ENCODE measurements at places on chromosomes 6 and 20. TPM values are rescaled to one million over a fixed set of nuclear protein-coding genes. Genes with fewer than 3 reads are reported as not detected.

The PTCRA gene
- total RNA-seq: not detected

The OLIG3 gene
- total RNA-seq: 0.94 TPM

The EFHC1 gene
- total RNA-seq: 2.1 TPM

The CNKSR3 gene
- total RNA-seq: not detected

The VNN1 gene
- not detected for total RNA-seq

The MOG gene
- not detected for total RNA-seq

The RHAG gene
- not detected for total RNA-seq

The STMND1 gene
- not detected for total RNA-seq

The CCDC170 gene
- total RNA-seq: not detected

DNA sequence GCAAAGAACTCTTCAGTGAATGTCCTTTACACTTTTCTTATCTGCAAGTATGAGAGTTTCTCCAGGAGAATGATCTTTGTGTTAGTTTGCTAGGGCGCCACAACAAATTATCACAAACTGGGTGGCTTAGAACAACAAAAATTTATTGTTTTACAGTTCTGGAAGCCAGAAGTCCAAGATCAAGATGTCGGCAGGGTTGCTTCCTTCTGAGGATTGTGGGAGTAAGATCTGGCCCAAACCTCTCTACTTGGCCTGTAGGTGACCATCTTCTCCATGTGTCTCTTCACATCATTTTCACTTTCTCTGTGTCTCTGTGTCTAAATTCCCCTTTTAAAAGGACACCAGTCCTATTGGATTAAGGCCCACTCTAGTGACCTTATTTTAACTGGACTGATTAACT is 103.0 kb downstream of the ADTRP start:
- H3K4me3 ChIP-seq: no peak overlapping the region
- no peak overlapping the region for H3K27ac ChIP-seq
- H3K27me3 ChIP-seq: peaks cover 34% of the 10 kb centered on the region
- no peaks in the 10 kb centered on the region for H3K36me3 ChIP-seq
- no peak for DNase-seq

- no peak overlapping the region for H3K27ac ChIP-seq
- no peak for DNase-seq
- H3K4me1 ChIP-seq: peaks cover 10% of the 10 kb centered on the region
- no peaks in the 10 kb centered on the region for H3K36me3 ChIP-seq
Observed at GRCh38 chr6:35047265-35048011, 93.7 kb downstream of the TCP11 start.

DNA sequence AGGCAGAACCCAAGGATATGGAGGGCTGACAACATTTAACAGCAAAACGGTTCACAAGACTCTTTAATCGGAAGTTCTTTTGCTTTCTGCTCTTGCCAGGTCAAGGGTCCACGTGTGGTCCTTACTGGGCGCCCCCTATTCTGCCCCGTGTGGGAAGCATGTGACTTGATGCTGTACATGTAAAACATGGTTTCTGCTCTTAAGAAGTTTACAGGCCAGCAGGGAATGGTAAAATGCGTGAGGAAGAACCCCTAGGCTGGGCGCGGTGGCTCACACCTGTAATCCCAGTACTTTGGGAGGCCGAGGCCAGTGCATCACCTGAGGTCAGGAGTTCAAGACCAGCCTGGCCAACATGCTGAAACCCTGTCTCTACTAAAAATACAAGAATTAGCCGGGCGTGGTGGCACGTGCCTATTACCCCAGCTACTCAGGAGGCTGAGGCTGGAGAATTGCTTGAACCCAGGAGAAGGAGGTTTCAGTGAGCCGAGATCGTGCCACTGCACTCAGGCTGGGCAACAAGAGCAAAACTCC is 19.3 kb downstream of the ZNF217 start:
- no peak overlapping the region for H3K4me3 ChIP-seq
- DNase-seq: no peak
- no peaks in the 10 kb centered on the region for H3K27me3 ChIP-seq
- H3K27ac ChIP-seq: no peak overlapping the region
- H3K4me1 ChIP-seq: peaks cover 87% of the 10 kb centered on the region

DNA sequence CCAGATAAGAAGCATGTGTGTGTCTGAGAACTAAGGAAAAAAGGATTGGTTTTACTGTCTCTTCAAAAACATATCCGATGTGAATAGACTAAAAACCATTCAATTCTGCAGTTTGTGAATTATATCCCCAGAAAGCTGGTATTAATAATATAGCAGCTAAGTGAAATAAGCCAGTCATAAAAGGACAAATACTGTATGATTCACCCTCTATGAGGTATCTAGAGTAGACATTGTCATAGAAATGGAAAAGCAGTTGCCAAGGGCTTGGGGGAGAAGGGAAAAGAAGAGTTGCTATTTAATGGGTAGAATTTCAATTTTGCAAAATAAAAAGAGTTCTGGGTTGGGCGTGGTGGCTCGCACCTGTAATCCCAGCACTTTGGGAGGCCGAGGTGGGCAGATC is 137.5 kb downstream of the ATXN1 start:
- H3K4me3 ChIP-seq: no peak overlapping the region
- H3K4me1 ChIP-seq: peaks cover 49% of the 10 kb centered on the region

GRCh38 chr20:3092611-3093379 is 8.3 kb upstream of the AVP start:
- H3K4me3 ChIP-seq: peak overlapping the region; percentile 65
- DNase-seq: peak; percentile 50
- no peaks in the 10 kb centered on the region for H3K36me3 ChIP-seq
- H3K27me3 ChIP-seq: peaks cover 57% of the 10 kb centered on the region
- no peak overlapping the region for H3K27ac ChIP-seq
- peaks cover 13% of the 10 kb centered on the region for H3K4me1 ChIP-seq

DNA sequence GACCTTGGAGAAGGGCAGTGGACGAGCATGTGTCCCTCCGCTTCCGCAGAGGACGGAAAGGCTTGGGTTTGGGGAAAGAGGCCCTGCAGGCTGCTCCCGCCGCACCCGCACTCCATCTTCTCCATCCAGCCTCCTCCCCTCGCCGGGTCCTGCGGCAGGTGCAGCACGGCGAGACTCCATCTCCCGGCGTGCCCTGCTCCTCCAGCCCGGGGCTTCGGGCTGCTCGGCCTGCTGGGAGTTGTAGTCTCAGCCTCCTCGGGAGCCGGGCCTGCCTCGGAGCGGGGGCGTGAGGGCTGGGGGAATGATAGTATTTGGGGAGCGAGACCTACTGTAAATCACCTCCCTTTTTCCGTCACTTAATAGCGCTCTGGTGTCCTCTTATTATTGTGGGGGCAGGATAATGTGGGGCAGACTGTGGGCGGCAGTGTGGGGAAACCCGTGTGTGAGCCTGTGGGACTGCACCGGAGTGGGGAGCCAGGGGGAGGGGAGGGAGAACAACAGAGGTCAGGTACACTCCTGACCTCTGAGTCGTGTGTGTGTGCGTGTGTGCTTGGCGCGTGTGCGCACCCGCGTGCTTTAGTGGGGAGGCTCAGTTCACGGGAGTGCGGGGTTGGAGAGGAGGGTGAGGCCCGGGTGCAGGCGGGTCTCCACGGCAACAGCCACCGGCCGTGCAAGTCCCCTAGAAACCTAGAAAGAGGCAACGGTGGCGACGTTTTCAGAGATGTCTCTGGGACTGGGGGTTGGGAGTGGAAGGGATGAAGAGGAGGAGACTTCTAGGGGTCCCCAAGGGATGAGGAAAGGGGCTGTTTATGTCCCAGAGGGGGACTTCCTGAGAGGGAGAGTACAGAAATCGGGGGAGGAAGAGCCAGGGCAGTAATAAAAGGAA is 4.1 kb downstream of the TTBK1 start:
- DNase-seq: peak; percentile 91
- H3K27me3 ChIP-seq: peaks cover 20% of the 10 kb centered on the region
- H3K36me3 ChIP-seq: no peaks in the 10 kb centered on the region
- peak overlapping the region; percentile 66 for H3K27ac ChIP-seq
- H3K4me3 ChIP-seq: peak overlapping the region; percentile 74

DNA sequence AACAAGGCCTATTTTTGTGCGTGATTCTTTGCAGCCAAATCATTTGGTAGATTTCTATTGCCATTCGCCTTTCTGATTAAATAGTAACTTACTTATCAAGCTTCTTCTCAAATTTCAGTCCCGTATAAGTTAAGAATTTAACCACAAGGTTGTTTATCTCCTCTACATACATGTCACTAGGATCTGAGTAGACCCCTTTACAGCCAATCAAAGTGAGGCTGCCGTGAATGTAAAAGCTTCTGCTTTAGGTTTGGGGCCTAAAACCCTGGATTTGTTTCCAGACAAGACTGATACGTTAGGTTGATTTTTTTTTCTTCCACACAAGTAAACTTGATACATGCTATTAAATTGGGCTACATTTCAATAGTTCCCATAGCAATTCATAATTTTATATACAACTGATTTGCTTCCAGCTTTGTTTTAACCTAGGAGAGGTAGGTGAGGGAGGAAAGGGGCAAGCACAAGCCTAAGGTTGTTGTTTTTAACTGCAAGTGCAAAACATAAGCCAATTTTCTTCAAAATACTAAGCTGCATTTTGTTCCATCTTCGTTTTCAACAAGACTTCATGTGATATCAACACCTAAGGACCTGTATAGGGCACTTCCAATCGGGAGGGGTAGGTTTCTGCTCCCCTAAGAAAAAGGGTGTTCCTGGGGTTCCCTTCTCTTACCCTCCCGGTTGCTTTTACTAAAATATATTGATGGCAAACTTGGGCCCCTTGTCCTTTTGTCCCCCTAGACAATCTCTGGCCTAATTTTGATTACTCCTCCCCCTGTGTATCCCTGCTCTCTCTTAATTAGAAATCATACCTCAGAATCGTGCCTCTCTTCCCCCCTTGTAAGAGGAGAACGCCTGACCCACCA is 1.7 kb downstream of the RANBP9 start:
- peak overlapping the region; percentile 87 for H3K4me3 ChIP-seq
- no peak for DNase-seq
- H3K27me3 ChIP-seq: no peaks in the 10 kb centered on the region
- peaks cover 21% of the 10 kb centered on the region for H3K36me3 ChIP-seq
- peak overlapping the region; percentile 86 for H3K27ac ChIP-seq
- H3K4me1 ChIP-seq: peaks cover 41% of the 10 kb centered on the region

DNA sequence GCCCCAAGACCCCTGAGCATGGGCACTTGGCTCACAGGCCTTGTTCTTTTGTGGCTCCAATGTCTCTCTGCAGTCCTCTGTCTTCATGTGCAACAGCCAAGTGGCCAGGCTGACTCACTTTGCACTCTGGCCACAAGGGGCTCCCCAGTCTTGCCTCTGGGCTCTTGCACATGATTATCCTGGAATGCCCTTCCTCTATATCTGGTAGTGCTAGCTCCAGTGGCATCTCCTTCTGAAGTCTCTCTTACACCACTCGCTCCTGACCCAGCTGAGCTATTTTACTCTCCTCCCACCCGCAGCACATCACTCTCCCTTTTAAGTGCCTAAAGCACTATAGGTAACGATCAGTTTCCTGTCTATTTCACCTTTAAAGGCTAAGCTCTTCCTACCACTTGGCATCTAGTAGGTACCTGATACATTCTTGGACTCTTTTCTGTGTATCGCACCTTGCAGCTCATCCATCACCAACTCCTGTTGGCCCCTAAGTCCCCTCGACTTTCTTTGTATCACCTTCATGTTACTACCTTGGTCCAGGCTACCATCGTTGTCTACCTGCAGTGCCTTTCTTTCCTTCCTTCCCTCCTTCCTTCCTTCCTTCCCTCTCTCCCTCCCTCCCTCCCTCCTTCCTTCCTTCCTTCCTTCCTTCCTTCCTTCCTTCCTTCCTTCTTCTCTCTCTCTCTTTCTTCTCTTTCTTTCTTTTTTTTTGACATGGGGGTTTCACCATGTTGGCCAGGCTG is 211.9 kb upstream of the RNF24 start:
- peaks cover 2% of the 10 kb centered on the region for H3K4me1 ChIP-seq
- no peak overlapping the region for H3K4me3 ChIP-seq
- peaks cover 21% of the 10 kb centered on the region for H3K27me3 ChIP-seq
- no peak overlapping the region for H3K27ac ChIP-seq

GRCh38 chr6:117050301-117050700 is 173.3 kb downstream of the RFX6 start:
- no peak for DNase-seq
- H3K27ac ChIP-seq: no peak overlapping the region
- H3K27me3 ChIP-seq: no peaks in the 10 kb centered on the region
- no peaks in the 10 kb centered on the region for H3K36me3 ChIP-seq

GRCh38 chr6:144588697-144589325 is 303.7 kb downstream of the UTRN start:
- no peak overlapping the region for H3K4me3 ChIP-seq
- peaks cover 33% of the 10 kb centered on the region for H3K4me1 ChIP-seq
- no peak overlapping the region for H3K27ac ChIP-seq
- no peaks in the 10 kb centered on the region for H3K27me3 ChIP-seq

GRCh38 chr6:167574431-167575151 is 249.7 kb downstream of the TTLL2 start:
- no peak overlapping the region for H3K4me3 ChIP-seq
- H3K27ac ChIP-seq: no peak overlapping the region
- H3K27me3 ChIP-seq: peaks cover 2% of the 10 kb centered on the region
- DNase-seq: no peak
- no peaks in the 10 kb centered on the region for H3K4me1 ChIP-seq
- H3K36me3 ChIP-seq: no peaks in the 10 kb centered on the region

DNA sequence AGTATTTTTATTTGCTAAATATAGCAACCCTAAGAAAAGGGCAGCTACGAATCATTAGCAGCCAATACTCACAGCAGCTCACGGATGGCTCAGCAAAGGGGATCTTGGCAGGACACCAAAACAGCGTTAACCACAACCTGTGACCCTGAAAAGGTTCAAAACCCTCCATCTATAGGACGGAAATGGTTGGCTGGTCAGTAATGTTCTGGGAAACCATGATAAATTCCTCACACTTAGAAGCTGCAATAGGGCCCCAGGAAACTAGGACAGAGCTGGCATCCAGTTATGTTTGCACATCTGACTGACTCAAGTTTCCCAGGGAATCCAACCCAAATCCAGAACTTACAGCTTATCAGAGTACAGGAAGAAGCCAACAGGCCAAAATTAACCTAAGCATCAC is 30.9 kb upstream of the PTPRT start:
- H3K27ac ChIP-seq: no peak overlapping the region
- no peaks in the 10 kb centered on the region for H3K36me3 ChIP-seq
- H3K4me1 ChIP-seq: no peaks in the 10 kb centered on the region
- no peak overlapping the region for H3K4me3 ChIP-seq
- H3K27me3 ChIP-seq: no peaks in the 10 kb centered on the region

- no peak overlapping the region for H3K27ac ChIP-seq
- H3K4me1 ChIP-seq: no peaks in the 10 kb centered on the region
- no peak overlapping the region for H3K4me3 ChIP-seq
- no peak for DNase-seq
Observed at GRCh38 chr20:53126185-53126584, 154.0 kb downstream of the TSHZ2 start.

DNA sequence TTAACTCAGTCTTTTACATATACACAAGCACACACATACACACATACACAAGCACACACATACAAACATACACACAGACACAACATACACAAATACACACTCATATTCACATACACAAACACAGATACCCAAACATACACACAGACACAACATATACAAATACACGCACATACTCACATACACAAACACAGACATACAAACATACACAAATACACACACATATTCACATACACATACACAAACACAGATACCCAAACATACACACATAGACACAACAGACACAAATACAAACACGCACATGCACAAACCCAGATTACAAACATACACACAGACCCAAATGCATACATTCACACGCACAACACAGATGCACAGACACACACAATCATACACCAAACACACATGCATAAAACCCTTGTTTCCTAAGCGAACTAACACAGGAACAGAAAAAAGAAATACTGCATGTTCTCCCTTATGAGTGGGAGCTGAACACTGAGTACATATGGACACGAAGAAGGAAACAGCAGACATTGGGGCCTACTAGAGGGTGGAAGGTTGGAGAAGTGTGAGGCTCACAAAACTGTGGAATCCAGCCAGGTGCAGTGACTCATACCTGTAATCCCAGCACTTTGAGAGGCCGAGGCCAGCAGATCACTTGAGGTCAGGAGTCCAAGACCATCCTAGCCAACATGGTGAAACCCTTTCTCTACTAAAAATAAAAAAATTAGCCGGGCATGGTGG is 34.2 kb downstream of the PIM1 start:
- peaks cover 72% of the 10 kb centered on the region for H3K4me1 ChIP-seq
- H3K4me3 ChIP-seq: no peak overlapping the region
- peak overlapping the region; percentile 38 for H3K27ac ChIP-seq
- DNase-seq: no peak
